HAP-1 (cell line): ENCODE measurements at places on chromosomes 3 and 15.

DNA sequence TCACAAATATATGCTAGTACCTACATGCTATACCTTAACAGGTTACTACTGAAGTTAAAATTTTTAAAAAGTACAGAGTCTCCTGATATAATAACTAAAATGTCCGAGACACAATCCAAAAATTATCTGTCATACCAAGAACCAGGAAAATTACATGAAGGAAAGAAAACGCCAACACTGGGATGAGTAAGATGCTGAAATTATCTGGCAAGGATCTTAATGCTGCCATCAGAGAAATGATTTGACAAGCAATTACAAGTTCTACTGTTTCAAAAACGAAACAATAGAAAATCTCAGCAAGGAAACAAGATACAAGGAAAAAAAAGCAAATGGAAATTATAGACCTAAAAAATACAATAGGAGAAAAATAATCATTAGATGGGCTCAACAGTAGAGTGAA lies 92.5 kb downstream of the UBE3A start:
- no peak for DNase-seq

GRCh38 chr15:50330921-50331320 lies 24.1 kb downstream of the GABPB1 start:
- DNase-seq: no peak

DNA sequence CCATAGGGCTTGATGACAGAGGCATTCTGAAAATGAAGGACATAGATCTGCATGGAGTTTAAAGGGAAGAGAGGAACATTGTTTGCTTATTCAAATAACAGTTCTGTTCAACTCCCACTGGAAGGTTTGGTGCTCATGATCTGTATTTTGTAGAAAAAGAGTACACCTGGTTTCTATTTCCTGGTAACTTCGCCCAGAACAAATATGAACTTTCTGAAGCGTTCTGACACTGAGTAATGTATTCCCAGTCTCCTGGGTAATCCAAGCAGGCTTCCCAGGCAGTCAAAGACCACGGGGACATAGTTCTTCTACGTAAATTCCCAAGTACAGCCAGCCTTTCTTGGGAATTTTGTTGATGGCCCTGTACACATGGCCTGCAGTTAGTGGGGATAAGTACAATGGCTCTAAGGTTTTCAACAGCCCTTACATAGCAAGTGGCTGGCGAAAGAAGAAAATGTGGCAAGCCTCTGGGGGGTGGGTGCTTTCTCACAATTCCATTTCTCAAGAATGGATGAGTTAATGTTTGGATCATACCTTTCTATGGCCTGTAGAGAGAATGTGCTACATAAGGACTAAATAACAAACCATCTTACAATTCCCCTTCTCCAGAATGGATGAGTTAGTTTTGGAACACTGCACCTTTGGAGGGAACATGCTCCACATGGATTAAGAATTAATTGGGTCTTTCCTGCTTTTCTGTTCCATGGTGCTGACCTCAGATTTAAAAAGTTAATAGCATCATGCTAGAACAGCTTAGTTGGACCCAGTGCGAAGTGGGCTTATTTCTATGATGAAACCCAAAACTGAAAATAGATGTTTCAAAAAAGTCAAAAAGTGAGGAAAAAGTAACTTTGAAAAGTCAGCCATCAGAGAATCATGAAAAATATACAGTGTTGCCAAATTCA lies 52.7 kb downstream of the COL6A6 start:
- no peak for DNase-seq

DNA sequence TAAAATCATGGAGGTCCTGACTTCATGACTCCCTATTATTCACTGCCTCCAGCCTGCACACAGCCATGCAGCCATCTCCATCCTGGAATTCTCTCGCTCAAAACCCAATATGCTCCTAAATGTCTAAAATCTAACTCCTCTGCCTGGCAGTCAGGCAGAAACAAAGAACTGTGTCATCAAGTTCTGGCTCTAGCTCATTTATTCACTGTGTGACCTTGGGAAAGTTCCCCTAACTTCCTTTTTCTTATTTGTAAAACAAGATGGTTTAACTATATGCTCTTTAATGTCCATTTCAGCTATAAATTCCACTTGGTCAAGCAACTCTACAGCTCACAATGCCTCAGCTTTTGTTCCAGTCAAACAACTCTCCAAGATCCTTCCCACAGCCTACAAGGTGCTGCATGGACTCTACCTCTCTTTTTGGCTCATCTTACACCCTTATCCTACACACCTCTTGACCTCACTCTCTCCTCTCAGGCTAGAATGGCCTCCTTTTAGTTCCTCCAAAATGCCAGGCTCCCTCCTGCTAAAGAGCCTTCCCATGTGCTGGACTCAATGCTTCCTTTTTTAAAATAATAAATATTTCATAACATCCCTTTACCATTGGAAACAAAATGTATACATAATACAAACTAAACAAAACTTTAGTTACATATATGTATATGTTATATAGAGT lies 16.4 kb downstream of the PIK3CB start:
- DNase-seq: no peak

DNA sequence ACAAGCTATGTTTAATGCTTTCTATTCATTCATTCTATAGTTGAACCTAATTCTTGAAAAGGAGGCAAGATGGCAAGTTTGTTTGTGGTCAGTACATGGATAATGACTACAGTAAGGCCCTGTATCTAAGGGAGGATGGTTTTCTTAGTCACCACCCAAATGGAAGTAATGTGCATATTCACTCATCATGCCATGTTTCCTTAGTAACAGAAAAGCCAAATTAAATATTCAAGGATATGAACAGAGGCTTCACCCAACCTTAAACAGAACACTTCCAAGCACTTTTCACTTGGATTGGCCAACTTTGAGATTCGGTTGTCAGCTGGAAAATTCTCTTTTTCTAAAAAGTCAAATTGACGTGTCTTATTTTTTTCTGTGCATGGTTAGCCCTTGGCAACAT lies 805.3 kb upstream of the LMCD1 start:
- DNase-seq: no peak

DNA sequence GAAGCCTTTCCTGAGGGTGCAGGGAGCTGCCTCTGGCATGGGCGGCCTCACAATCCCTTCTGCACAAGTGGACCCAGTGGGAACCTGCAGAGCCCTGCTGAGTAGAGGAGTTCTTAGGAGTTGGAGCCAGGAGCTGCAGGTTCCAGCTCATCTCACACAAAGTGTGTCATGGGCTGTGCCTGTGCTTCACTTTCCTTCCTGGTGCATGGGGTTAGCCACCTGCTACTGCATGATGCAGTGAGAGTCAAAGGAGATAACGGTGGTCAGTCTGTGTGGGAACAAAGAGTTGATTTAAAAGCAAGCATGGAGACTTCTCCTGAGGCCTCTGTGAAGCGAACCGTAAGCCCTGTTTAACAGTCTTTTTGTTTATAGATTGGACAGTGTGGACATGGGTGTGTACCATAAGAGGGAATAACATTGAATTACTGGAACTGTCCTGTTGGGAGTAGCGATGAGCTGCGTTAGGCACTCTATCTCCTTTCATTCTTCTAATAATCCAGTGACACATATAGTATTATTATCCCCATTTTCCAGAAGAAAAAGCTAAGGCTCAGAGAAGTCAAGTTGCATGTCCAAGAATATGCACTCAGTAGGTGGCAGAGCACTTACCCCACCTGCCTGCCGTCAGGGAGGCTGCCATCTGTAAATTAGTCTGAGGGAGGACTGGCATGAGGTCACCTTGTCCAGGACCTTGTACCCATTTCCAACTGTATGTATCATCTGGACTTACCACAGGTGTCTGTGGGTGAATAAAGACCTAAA lies 68.7 kb upstream of the PRR23C start:
- no peak for DNase-seq

DNA sequence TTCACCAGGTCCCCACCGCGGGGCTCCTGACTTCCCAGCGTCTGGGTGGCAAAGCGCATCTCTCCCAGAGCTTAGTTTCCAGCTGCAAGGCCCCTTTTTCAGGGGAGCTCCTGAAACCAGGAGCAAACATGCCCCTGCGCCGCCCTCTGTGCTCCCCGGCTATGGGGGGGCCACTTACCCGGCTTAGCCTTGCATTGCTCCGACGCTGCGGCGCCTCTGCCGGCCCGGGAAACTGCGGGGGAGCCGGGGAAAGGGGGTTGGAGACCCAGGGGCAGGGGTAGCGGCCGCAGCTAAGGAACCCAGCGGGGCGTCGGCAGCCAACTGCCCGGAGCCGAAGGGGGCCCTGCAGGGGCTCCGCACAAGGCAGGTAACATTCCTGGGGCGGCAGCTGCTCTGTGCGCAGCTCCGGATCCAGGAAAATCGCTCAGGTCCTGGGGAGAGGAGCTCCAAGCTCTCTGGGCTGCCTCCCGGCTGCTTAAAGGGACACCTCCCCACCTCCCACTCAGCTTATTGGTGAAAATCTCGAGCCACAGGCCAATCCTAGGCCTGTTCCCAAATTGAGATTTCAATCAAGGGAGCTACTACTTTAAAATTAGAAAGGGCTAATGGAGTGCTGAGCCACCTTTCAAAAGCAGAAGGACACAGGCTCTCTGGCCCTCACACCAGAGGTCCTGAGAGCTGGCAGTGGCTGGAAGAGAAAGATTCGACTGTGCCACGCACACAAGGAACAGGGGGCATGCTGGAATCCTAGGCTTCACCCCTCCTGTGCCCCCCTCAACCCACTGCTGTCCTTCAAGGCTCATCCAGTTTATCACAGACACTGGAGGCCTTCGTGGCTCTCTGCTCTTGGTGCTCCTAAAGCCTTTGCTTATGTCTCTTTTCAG lies 42.7 kb upstream of the PRICKLE2 start:
- DNase-seq: no peak

GRCh38 chr3:122948408-122948807 lies 79.2 kb downstream of the SEMA5B start:
- no peak for DNase-seq

DNA sequence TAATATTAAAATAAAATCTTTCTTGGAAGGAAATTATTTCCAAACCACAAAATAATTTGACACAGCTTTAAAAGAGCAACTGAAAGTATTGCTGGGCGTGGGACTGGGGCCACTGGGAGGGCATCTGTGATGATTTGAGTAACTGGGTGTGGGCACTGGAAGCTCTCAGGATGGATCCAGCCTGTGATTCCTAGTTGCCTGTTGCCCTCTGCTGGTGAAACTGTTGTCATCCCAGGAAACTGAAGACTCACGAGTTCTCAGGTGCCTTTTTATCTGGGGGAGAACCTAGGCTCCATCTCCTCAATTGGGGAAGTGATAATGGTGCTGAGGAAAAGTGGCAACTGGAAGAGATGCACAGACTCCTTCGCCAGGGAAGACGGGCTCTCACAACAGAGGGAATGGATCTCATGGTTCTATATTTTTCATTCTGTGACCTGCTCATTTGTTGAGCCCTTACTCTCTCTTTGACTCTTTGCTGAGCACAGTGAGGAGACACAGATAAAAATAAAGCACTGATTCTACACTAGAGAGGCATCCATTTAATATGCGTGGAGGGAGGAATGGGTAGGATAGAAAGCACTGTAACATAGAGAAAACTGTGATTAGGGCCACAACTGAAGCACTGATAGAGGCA lies 61.6 kb downstream of the TPRG1 start:
- DNase-seq: peak; percentile 51

DNA sequence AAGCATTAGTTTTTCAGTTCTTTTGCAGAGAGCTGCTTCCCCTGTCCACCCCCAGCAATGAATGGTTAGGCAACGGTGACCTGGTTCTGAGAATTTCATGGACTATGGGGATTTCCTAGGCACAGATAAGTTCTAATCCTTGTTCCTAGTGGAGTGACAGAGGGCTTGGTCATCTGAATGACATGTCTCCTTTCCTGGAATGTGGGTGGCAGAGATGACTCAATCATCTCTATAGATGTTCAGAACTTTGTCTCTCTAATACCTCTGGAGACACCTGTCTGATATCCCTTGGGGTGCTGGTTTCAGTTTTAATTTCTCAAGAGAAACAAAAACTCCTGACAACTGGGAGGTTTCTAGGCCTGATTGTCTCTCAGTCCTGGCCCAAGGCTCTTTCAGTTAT lies 10.4 kb downstream of the PLA2G4E start:
- DNase-seq: no peak

DNA sequence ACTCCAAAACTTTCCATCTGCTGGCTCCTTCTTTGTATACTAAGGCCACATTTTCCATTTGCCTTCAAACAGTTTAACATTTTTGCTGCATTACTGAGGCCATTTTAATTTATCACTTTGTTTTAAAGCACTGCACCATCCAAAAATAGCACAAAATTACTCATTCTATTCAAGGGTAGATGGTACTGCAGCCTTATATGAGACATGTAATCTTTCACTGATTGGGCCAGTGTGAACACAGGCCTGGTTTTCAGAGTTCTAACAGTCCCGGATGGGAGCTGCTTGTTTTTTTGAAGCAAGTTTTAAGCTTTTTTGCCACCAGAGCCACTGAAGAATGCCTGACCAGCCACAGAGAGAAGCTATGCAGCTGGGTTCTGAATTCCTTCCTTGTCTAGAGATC lies 172.3 kb upstream of the TSC22D2 start:
- DNase-seq: no peak

DNA sequence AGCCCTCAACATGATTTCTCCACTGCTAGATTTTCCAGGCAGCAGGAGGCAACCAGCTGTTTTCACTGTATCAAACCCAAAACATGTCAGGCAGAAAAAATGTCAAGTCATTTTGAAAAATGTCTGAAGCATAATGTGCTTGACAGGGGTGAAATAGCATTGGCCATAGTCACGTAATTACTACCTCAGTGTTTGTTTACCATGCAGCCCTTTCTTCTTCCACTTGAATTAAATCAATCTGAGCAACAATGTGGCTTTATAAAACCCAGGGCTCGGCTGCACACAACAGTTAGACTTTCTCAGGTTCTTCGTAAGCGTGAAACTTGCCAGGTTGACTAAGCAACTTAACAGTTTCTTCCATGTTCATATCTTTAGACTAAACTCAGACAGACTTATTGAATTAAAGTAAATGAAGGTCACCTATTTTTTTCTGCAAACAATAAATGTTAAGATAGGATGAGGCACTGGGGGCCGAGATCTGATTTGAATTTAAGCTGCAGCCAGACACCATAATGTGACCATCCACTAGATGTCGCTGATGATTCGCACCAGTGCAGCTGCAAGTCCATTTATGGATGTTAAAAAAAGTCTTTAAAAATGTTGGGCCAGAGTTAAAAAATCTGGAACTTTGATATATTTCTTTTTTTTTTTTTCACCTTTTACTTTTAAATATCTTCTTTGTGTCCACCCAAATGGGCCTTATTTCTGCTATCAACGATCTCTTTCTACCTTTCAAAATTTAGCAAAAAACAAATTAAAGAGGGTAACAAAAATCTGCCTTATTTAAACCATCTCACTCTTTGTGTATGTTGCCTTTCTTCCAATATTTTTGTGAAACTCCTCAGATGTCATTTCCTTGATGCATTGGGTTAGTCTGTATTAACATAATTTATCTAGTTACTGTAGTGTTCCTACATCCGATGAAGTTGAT lies 305.9 kb downstream of the CACNA2D3 start:
- DNase-seq: peak; percentile 59
